ENCODE measurements at places on chromosomes 7 and 10.

DNA sequence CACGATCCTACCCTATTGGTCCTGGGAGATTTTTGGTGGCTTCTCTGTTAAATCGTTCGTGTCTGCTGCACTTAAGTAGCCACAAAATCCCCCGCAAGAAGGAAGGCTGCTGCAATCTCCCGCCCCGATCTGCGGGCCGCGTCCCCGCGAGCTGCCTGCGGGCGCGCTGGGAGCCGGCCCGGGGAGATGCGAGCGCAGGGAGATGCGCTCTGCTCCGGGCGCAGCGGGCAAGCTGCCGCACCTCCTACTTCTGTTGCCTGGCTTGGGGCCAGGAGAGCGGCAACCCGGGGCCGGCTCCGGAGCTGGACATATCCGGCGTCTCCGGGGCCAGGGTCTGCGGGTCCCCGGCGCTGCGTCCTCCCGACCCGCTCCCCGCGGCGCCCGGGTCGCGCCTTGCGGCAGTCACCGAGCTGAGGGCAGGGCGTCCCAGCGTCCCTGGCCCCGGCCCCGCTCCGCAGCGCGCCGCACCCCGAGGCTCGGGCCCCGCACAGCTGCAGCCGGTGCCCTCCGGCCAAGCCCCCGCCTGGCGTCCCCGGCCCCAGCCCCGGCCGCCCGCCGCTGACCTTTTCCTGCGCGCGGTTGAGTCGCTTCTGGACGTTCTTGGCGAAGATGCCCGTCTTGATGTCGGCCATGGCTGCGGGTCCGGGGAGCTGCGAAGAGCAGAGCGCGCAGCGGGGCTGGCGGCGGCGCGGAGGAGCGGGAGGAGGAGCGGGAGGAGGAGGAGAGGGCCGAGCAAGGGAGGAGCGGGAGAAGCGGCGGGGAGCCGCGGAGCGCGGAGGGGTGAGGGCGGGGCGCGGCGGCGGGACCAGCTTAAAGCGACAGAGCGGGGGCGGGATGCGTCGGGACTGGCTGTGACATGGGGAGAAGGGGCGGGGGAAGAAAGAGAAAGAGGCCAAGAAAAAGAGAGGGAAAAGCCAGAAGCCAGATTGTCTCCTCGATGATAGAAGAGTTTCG, at the start of gene AMPH:
AMPH (minus strand) TSS at position 654 of the 954 bp plus-strand sequence; CDS start at position 632, 22 bp downstream.
- DNase-seq: no peak

DNA sequence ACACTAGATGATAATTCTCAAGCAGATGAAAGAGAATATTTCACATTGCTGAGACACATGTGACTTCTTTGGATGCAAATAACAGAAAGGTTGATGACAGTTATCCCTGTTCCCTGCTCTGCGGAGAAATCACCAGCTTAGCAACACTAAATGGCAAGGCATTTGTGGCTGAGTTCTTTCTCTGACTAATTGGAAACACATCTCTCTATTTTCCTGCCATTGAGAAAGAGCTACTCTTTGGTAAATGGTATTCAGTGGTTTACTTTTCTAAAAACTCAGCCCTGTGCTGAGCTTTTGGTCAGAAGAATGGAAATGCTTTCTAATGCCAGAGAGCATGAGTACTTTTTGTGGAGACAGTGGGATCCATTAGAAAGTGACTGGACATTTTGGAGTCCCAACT, 771.4 kb downstream of the LRMDA start:
- DNase-seq: no peak

GRCh38 chr7:117780832-117781231, 92.4 kb downstream of the CTTNBP2 start:
- no peak for DNase-seq

DNA sequence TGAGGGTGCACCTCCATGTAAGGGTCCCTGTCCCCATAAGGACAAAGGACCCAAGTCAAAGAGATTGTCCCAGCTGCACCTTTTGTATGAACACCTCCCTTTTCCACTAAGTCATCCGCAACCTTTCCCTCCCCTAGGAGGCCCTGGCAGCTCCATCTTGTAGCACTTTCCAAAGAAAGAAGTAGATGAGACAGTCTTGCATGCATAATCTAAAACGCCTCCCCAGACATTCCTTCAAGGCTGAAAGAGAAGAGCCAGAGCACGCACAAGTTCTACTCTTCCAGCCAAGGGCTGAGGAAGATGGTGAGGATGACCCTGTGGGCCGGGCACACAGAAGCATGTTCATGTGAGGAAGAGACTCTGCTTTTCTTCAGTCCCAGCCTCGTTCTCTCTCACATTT, 194.4 kb downstream of the TNS3 start:
- no peak for DNase-seq
